ENCODE measurements at places on chromosomes 6 and 20. TPM values are rescaled to one million over a fixed set of nuclear protein-coding genes. Genes with fewer than 3 reads are reported as not detected.

C20orf96 gene
- 14.6 TPM for total RNA-seq

GINS1 gene
- total RNA-seq = 65.4 TPM

SLC17A2 gene
- not detected for total RNA-seq

SLC17A9 gene
- 24.2 TPM for total RNA-seq

KIAA1755 gene
- 0.12 TPM for total RNA-seq

PGC gene
- not detected for total RNA-seq

PDE7B gene
- total RNA-seq = 0.07 TPM

C6orf132 gene
- total RNA-seq = 48.3 TPM

COL12A1 gene
- total RNA-seq = 6.3 TPM

HDGFL1 gene
- not detected for total RNA-seq

TMEM30A gene
- total RNA-seq = 99.9 TPM

TOMM6 gene
- 195 TPM for total RNA-seq

PCMTD2 gene
- 76.1 TPM for total RNA-seq

TSHZ2 gene
- total RNA-seq = 0.49 TPM

SLA2 gene
- total RNA-seq = 0.62 TPM

MEI4 gene
- total RNA-seq = 0.63 TPM

CDSN gene
- not detected for total RNA-seq

AGER gene
- total RNA-seq = 2.3 TPM

MATN4 gene
- total RNA-seq = 5.1 TPM

GJA1 gene
- total RNA-seq = 587 TPM

PMEPA1 gene
- 8.9 TPM for total RNA-seq

EFCAB8 gene
- total RNA-seq = not detected

Data from GM23338 (cell line).